ENCODE measurements at places on chromosomes 5 and 9.
A peak's percentile ranks its signal among the peaks of the same experiment; 100 is the strongest.

GRCh38 chr5:129110742-129111141 is 16.2 kb downstream of the ISOC1 start:
- no peak for DNase-seq

- no peak for DNase-seq
Measured at GRCh38 chr5:171435908-171436307, 16.5 kb downstream of the FGF18 start.

- no peak for DNase-seq
Measured at GRCh38 chr9:126205265-126205664, 121.4 kb upstream of the MVB12B start.

DNA sequence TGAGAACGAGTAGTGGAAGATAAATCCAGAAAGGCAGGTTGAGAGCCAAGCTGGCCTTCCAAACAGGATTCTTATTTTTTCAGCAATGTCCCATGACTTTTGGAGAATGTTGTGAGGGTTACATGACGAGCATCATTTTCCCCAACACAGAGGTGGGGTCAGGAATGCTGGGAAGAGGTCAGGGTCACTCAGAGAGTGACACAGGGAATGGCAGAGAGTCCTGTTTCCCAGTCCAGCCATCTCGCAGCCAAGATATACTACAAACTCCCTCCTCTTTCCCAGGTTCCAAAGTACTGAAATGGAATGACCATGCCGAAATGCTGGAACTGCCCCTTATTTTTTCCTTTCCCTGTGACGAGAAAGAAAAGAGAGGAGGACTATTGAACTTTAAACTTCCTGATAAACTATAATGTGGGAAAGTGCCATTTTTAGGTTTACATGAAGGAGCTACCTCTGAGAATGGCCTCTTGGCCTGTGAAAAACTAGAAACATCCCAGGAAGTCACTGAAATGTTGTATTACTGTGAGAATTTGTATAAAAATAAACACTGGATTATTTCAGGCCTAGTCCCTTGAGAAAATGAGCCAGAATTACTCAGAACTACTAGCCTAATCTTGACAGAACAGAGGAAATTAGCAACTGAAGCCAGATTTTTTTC is 420.4 kb downstream of the CETN3 start:
- DNase-seq, result no peak

- peak; percentile 87 for DNase-seq
Measured at GRCh38 chr9:136109351-136110081, 9.2 kb downstream of the TMEM250 start.

GRCh38 chr5:177123789-177124485 is 9.6 kb upstream of the NSD1 start:
- no peak for DNase-seq

DNA sequence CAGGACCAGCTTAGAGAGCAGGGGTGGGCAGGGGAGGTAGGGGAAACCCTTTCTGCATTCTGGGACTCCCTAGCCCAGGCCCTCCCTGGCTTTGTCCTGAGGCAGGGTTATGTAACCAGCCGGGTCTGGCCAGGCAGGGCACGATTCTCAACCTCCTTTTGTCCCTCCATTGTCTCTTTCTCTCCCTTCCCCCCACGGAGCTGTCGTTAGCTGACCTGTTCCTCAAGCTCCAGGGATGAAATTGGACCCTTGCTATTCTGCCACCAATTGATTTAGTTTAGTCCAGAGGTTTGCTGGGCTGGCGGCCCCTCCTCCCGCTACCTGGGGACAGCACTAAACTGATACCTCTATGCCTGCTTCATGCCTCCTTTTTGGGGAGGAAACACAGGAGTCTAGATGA is 9.4 kb upstream of the NDST1 start:
- no peak for DNase-seq

- DNase-seq, result no peak
Measured at GRCh38 chr5:33043343-33043997, 332.3 kb downstream of the NPR3 start.

DNA sequence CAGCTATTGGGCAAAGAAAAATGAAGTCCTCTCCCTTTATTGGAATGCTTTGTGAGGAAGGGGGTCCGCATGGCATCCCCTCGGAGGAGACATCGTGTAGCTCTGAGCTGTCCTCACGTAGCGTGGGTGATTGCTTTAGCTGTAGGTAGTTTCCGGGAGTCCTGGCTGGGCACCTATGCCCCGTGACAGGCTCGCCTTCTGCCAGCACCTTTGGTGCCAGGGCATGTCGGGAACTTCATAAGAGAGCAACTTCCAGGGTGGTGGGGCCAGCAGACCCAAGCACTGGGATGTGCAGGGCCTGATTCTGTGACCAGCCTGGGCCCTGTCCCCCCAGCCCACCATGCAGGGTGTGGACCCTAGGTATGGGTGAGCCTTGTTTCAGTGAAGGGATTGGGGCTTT is 64.0 kb downstream of the WNK2 start:
- DNase-seq, result no peak

DNA sequence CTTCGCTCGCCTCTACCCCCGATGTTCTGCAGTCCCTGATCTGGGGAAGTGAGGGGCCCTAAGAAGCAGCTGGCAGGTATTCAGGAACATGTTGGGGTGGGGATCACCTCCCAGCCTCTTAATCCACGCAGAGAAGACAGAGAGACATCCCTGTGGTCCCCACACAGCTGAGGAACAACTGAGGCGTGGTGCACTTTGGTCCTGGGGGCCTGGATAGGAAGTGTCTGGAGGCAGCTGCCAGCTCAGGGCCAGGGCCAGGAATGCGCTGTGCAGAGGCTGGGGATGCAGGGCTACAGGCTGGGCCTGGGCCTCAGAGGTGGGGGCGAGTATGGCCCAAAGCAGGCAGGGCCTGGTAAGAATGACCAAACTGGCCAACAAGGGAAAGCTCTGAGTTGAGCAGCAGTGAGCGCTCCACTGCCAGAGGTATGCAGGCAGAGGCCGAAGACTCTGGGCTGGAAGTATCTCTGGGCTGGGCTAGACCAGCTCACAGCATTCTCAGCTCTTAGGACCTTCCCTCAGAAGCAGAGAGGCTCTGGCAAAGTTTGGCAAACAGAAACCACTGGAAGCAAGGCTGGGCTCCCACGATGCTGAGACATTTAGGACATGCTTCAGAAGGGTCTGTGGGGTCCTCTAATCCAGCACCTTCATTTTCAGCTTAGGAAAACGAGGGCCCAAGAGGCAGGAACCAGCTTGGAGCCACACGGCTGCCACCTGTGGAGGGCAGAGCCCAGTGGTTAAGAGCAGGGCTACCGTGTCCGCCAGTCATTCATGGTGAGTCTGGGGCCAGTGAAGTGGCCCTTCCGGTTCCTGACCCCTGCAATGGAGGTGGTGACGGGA is 174.4 kb downstream of the GAPVD1 start:
- DNase-seq, result no peak

- DNase-seq, result no peak
Measured at GRCh38 chr5:125142458-125142857, 396.0 kb upstream of the ZNF608 start.

DNA sequence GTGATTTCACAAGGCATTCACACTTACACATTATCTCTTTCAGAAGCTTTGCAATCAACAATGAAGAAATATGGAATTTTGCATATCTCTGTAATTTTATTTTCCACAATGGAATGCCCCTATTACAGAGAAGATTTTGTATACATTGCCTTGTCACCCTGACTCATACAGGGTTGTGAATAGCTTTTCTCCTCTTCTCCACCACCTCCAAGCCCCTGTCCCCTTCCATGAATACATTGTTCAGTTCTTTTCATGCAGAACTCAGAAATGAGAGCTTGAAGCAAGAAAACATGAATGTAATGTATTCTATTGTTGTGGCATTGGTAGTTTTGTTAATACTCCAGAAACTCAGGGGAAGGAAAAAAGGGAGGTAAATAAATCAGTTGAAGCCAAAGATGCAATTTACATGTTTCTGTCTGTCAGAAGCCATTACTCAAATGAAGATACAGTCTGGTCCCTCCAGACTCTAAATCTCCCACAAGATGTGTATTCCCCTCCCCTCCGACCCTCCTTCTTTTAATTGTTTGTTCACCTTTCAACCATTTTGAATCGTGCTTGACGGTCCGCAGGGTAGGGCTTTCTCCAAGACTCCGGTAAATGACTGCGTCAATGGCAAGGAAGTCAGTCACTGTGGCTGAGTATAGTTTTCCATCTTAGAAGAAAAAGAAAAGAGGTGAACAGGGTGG is 86.1 kb downstream of the SEMA6A start:
- no peak for DNase-seq

DNA sequence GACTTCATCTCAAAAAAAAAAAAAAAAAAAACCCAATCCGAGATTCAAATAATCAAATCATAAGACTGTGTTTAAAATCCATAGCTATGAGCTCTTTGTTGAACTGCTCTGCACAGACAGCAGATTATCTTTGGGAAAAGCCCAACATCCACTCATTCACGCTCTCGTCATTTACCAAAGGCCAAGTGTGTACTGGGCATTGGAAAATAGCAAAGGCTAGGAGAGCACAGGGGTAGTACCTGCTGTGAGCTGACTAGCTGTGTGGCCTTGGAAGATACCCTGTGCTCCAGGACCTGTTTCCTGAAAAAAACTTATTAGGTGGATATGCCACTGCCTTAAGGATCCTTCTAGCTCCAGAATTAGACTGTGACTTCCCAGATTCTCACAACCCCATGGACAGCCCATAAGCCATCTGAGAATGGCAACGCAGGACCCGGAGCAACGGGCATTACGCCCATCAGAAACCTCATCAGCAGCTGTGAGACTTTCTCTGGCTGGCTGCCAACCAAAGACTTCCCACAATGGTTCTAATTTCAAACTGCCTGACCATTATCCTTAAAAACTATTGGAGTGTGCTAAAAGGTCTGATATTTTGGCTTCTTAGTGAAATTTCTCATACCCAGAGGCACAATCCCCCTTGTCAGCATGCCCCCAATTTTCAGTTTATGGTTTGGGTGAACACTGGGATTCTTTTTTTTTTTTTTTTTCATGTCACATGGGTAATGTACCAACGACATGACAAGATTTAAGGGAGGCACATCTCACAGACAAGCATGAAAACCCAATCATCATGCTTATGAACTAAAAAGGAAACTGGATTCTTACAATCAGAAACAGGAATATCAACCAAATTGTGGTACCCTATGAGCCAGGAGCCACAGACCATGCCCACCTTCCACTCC is 16.8 kb downstream of the SERINC5 start:
- no peak for DNase-seq

DNA sequence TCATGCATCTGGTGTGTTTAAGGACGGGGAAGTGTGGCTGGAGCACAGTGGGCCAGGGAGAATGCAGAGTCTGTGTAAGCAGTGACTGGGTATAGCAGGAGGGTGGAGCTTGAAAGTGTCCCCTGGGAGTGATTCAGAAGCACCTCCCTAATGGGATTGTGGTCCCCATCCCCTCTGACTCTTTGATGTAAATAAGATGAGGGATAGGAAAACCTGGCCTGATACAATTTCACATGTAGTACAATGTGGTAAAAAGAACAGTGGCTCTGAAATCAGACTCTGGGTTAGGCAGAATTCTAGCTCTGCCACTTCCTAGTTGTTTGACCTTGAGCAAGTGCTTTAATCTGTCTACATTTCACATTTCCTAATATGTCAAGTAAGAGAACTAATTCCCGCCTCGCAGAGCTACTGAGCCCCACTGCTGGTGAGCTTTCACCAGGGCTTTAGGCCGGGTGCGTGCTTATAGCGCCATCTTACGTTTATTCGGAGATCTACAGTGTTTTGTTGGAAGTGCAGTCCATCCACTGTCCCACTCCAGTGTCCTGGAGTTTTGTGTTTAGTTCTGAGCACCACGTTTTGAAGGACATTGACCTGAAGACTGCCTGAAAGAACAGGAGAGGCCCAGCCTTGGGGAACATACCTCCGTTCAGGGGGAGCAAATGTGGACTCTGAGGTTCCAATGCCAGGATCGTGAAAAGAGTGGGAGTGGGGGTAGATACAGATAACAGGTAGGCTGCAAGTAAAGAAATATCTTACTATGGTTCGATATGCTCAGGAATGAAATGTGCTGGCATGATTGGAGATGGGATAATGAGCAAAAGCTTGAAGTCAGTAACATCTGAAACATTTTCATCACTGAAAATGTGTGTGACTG is 51.2 kb upstream of the TESK1 start:
- DNase-seq, result no peak

DNA sequence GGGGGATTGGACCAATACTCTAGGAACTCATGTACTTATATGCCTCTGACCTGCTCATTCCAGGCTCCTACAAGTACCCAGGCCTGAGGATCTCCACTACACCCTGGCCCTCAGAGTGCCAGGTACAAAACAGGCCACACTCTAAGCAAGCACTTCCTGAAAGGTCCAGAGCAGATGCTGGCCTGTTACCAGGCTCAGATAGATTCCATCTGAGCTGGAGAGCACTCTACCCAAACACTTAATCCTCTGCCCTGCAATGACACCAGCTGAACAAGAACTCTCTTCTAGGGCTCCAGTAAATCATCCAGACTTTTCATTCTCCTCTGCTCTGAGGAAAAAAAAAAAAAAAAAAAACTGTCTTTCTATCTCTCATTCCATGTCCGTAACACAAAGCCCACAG is 2.9 kb downstream of the P4HA2 start:
- no peak for DNase-seq

DNA sequence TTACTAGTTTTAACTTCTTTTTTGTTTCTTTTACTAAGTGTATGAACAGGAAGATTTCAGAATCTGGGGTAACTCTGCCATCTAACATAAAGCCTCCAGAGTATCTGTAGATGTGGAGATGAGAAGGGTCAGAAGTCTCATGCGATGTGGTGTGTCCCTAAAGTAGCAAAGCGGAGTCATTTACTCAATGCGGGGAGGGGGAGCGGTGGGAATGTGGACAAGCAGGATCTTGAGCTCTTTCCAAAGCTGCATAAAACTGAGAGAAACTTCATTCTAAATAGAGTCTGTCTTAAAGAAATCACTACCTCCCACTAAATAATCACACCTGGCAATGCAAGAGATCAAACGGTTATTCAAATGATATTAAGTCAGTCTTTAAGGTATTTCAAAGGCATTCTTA is 92.4 kb downstream of the MED27 start:
- DNase-seq, result no peak

All from stimulated activated CD8-positive, alpha-beta memory T cell treated with anti-CD3 and anti-CD28 coated beads, Interleukin-4, amount 100 ng/mL, for 24 hours (primary cell).